Stimulated activated CD8-positive, alpha-beta memory T cell treated with anti-CD3 and anti-CD28 coated beads, Interleukin-7, amount 100 ng/mL, for 4 hours (primary cell): ENCODE measurements at places on chromosomes 11 and 22.

DNA sequence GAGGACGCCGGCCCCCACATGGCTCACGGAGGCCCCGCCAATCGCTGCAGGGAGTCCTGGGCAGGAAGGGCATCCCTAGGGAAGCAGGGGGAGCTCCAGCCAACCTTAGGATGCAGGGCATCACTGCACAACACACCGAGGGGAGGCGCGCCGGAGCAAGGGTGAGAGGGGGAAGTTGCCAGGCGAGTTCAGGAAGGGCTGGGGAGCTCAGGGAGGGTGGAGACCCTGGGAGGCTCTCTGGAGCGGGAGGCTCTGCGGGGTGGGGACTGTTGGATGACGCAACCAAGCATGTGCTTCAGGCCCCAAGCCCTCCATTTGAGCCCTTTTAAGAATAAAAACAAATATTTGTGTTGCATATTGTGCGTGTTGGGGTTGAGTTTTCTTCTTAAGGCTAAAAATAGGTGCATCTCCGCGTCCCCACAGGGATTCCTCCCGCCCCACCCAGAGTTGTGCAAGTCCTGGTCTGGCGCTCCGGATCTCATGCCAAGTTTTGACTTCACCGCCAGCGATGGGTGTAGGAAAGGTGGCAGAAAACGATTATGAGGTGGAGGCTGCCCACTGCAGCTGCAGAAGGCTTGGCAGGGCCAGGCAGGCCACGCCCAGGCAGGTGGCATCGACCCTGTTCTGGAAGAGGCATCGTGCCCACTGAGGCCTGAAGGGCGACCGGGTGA is 65.2 kb downstream of the WNT7B start:
- DNase-seq, result no peak

- no peak for DNase-seq
These were observed 224.4 kb upstream of the SESN3 start for GRCh38 chr11:95455228-95455970.

DNA sequence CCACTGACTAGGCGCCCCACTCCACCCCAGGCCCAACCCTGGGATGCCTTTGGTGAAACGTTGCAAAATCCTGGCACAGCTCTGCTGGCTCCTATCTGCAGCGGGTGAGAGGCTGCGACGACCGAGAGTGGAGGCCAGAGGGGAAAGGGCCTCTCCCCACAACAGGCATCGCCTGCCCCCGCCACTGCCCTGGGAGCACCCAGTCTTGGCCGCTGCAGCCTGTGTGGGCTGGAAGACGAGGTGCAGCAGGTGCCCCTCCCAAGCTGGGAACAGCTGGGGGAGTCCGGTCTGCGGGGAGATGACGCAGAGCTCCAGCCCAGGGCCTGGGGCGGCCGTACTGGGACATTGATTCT is 4.2 kb upstream of the PIM3 start:
- no peak for DNase-seq

DNA sequence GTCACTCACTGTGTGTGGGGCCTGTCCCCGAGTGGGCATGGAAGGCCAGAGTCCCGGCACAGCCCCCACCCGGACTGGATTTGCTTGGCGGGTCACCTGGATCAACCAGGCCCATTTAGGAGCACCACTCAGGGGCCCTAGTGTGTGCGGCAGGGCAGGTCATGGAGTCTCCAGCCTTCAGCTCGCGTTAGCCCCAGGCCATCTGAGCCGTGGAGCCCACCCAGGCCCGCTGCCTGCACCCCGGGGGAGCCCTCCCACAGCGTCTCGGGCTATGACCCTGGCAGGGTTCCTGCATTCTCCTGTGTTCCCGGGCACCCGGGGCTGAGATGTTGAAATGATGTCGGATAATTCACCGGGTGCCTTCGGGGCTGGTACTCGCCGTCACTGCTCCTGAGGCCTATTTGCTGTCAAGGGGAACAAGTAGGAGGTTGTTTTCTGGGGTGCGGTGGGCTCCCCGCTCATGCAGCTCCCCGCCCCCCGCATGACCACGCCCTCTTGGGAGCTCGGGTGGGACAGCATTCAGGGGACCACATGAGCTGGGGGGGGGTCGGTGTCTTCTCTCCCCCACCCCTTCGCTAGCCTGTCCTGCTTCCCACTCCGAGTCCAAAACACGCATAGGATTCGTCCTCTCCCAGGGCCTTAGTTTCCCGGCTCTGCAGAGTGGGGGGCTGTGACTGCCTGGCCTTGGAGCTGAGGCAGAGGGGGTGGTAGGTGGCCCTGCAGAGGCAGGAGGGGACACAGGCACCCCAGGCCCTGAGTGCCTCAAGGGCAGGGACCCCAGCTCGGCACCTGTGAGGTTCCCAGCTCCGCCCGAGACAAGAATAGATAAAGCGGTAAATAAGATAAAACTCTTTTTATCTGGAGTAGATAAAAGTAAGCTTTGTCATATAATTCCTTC is 77.2 kb downstream of the KCNQ1 start:
- DNase-seq, result no peak

DNA sequence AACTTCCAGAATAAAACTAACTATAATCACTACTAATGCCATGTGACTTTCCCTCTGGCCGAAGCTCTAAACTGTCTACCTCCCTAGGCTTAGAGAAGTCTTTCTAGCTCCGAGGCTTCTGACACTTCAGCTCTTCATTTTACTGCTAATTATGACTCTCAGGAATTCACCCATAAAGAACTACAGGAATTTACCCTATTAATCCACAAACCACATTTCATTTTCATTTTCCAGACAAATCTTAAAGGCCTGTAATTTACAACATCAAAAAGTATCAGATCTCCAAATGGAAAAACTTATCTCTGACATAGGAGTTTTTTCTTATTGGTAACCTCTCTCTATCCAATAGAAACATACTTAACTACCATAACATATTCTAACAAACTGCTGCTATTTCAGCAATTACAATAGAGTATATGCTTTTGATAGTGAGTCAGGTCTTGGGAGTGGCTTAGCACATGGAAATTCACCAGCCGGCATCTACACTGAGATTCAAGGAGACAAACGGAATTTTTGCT is 33.4 kb downstream of the MRTFA start:
- no peak for DNase-seq

GRCh38 chr11:88523386-88524071 is 186.0 kb upstream of the CTSC start:
- DNase-seq, result no peak

DNA sequence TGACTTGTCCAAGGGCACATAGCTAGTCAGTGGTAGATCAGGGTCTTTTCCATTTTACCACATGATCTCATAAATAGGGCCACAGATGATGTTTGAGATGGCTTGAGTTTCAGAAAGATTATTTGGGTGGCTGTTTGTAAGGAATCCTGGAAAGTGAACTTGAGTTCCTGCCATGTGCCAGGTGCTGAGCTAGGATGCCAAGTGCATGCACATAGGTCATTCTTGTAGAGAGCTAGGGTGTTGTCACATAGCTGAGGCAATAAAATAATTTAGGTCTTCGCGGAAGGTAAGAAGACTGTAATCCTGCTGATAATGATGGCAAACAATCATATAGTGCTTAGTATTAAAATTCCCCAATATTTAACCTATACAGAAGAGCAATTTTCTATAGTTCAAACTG is 1162.6 kb upstream of the TENM4 start:
- DNase-seq, result no peak

DNA sequence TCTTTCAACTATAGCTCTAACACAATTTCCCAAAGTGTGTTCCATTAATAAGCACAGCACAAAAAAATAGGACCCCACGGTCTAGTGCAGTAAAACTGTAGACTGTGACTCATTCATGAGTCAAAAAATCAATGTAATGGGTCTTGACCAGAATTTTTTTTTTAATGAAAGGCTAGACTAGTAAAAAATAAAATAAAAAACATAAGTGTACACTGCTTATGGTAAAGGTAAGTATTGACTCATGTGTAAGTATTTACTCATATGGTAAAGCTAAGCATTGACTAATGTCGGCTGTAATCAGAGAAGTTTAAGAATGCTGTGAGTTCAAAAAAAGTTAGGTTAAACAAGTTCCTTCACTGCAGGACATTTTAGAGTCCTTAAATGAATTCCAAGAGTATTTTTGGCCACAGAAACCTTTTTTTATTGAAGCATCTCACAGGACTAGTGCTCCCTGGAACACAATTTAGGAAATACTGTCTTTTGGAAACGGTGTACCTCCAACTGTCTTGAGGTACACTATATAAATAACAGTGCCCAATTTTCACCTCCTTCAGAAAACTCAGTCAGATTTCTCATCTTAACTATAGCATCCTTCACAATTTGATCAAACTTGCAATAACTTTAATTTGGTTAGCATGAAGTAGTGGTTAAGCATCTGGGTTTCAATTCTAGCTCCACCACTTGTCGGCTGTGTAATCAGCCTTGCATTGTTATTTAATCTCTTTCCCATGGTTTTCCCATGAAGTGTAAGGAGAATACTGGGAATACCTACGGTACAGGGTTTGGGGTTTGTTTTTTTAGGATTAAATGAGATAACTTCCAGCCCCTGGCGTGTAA is 2.1 kb downstream of the CCDC73 start:
- no peak for DNase-seq

GRCh38 chr11:66454828-66455227 is 11.9 kb upstream of the PELI3 start:
- no peak for DNase-seq

DNA sequence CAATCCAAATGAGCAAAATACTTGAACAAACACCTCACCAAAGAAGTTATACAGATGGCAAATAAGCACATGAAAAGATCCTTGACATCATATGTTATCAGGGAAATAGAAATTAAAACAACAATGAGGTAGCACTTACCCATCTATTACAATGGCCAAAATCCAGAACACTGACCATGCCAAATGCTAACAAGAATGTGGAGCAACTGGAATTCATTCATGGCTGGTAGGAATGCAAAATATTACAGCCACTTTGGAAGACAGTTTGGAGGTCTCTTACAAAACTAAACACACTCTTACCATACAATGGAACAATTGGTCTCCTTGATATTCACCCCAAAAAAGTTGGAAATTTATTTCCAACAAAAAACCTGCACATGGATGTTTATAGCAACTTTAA is 19.1 kb upstream of the FAM181B start:
- no peak for DNase-seq

DNA sequence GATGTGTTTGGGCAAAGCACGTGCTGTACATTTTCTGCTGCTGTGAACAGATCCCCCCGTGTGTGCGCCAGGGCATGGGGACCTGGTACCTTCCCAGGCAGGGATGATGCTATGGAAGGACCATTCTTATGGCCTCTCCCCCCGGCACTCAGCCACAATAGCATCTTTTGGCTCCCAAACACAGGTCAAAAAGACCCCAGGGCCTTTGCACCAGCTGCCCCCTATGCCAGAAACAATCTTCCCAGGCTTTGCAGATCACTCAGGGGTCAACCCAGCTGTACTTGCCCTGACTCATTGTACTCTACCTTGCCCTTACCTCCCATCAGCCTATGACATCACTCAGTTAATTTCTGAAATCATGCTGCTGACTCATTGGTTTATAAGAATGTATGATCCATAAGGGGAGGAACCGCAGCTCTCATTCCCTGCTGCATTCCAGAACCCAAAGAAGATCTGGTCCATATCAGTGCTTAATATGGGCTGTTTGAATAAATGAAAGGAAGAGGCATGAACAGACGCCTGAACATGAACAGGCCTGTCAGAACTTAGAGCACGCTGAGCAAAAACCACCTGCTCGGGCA is 100.7 kb downstream of the CELSR1 start:
- no peak for DNase-seq

DNA sequence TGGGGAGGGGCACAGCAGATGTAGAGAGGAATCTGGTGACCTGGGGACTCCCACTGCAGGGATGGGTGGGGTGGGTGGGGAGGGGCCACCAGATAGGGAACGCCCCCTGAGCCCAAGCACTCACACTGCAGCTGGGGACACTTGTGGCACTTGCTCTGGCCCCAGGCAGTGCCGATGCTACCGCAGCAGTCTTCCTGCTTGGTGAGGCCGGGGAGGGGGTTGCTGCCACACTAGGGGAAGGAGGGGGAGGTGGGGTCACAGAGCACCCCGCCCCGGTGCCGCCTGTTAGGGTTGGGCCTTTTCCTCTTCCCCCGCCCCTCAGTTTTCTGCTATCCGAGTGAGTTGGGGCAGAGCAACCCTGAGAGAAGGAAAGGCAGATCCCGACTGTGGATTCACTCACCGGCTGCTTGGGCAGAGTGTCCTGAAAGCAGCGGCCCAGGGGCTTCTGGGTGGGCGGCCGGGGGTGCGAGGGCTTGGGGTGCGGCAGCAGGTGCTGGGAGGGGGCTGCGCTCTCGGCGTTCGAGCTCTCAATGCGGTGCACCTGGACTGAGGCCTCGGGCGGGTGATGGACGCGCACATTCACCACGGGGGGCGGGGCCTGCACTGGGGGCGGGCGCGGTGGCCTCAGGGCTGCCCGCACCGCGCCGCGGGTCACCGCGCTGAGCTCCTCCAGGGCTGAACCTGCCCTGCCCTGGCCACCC is 4.7 kb downstream of the LTBP3 start:
- DNase-seq, result no peak
